ENCODE measurements at places on chromosomes 7 and 10.

- no peak for DNase-seq
These were observed 121.2 kb upstream of the ADARB2 start for GRCh38 chr10:1858547-1858946.

GRCh38 chr10:130453036-130453720 is 317.0 kb downstream of the GLRX3 start:
- DNase-seq: no peak

GRCh38 chr7:91847876-91848588 is 32.5 kb downstream of the MTERF1 start:
- no peak for DNase-seq

DNA sequence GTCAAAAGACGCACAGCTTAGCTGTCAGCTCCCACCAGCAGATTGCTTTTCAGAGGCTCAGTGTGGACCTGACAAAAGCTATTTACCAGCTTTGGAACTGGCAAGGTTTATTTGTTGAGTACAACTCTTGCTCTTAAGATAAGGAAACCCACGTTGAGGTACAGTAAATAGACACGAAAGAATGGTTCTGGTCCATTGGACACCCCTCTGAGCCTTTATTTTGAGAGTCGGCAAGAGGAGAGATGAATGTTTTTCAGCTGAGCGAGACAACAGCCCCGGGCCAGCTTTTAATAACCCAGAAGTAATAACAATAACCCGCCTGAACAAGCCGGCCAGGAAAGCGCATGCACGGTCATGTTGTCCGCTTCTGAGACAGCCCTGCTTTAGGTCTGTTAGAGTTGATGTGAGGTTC is 49.0 kb downstream of the WNT2 start:
- DNase-seq: no peak

DNA sequence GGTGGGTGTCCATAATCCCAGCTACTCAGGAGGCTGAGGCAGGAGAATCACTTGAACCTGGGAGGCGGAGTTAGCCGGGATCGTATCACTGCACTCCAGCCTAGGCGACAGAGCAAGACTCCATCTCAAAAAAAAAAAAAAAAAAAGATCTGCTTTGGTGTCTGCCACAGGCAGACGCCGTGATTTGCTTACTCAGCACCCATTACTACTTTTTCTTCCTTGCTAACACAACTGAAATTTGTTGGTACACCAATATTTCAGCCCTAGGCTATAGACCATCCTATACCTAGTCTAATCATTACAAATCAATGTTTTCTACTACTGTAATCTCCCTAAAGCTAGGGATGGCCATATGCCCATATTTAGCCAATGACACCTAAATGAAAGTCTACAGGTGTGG is 53.5 kb upstream of the PARD3 start:
- DNase-seq: no peak

GRCh38 chr7:15495170-15495569 is 66.6 kb downstream of the AGMO start:
- no peak for DNase-seq

GRCh38 chr10:101614663-101615524 is 26.8 kb downstream of the DPCD start:
- DNase-seq: no peak

- DNase-seq: no peak
These were observed 90.6 kb downstream of the ARID5B start for GRCh38 chr10:61992059-61992460.

DNA sequence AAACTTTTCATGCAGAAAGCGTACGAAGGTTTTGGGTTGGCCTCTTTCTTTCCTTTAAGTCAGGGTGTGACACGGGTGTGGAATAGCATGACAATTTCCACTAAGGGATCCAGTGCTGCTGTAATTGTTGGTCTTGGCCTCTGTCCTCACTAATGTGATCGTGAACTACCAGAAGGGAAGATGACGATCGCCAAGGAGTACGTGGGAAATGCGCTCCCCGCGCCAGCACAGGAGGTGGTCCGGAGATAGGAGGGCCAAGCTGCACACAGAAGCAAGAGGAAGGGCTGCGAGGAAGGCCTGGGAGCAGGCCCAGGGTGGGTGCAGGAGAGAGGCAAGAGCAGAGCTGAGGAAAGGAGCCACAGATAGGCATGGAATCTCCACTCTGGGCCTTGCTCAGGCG is 79.7 kb upstream of the PODXL start:
- no peak for DNase-seq

DNA sequence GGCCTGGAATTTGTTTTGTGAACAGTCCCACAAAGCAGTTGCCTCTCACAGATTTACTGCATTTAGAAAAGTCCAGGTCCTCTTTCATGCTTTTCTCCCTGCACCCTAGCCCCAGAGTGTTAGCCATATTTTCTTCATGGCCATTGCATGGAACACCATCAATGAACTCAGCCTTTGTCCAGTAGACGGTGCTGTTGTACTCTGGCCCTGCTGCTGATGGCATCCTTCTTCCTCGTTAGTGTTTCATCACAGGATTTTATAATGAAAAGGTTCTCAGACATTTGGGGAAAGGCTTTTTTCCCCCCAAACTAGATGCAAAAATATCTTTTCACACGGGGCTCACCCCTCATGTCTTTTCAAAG is 93.0 kb upstream of the SLC25A13 start:
- DNase-seq: peak; percentile 63

GRCh38 chr10:5076615-5077014 is 17.6 kb upstream of the AKR1C3 start:
- no peak for DNase-seq

- DNase-seq: no peak
These were observed 171.5 kb upstream of the ADCY1 start for GRCh38 chr7:45402480-45403218.

DNA sequence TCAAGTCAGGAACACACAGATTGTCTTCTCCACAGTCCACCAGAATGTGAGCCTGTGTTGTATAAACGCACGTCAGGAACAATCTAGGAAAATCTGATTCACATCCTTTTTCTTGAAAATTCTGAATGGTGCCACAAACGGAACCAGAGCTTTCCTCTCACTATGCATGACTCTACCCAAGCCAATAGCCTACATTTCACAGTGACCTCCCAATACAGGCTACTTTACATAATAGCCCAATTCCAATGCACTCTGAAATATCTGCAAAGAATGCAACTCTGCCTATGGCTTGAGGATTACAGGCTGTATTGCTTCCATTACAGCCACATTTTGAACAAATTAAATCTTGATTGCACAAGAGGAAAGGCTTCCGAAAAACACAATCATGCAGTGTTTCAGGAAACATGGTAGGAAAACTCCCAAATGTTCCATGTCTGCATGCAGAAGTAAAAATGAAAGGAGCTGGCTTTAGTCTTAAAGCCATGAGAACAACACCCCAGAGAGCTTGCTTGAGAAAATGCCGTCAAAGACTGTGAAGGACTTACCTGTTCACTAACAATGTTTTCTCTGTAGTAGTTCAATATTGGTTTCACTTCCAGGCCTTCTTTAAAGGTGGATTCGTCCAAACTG is 113.9 kb downstream of the ITGA8 start:
- no peak for DNase-seq

- DNase-seq: no peak
These were observed 161.1 kb downstream of the PRKAG2 start for GRCh38 chr7:151715666-151716315.

GRCh38 chr10:95273393-95274312 is 17.1 kb downstream of the PDLIM1 start:
- no peak for DNase-seq

GRCh38 chr10:93762979-93763391 is 5.2 kb downstream of the LGI1 start:
- DNase-seq: no peak

DNA sequence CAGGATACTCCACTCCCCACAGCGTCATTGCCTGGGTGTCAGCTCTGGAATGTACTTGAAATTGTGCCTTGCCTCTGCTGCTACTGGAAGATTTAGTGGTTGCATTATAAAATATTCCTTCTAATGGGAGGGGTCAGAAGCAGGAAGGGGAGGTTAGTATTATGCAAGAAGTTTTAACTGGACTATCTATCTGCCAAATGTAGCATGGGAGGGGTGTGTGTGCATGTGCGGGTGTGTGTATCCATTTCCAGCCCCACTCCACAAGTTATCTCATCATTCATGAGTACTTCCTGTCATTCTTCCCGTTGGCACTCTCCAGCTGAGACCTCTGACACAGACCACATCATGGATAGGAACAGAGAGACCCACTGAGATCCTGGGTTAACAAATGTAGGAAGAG is 13.4 kb downstream of the MBL2 start:
- DNase-seq: no peak

DNA sequence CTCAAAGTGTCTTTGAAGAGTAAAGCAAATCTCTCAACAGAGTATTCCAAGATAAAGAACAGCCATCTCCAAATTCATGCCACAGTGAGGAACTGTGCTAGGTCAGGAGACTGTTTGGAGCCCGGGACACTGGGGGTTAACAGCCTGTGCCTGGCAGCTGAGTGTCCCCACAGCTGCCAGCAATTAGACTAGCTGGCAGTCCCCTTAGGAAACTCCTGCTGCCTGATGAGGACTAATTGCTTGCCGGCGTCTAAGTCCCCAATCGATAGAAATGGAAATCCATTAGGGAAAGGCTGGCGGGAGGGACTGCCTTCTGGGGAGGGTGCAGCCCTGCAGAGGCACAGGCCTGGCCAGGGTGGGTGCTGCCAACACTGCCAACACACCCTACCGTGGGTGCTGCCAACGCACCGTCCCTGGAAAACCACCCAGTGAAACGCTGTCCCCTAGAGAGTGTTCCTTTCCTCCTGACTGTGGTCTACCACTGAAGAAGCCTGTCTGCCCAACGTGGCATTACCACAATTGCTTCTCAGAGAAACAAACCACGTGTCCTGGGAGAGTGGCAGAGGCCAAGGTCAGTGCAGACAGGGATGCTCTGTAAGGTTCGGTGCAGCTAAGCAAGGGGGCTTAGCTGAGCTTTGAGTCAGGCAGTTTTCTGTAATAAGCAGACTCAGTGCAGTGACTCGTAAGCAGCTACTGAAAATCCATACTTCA is 60.8 kb downstream of the XRCC2 start:
- peak; percentile 47 for DNase-seq

GRCh38 chr10:28355376-28355775 is 52.5 kb upstream of the MPP7 start:
- no peak for DNase-seq

DNA sequence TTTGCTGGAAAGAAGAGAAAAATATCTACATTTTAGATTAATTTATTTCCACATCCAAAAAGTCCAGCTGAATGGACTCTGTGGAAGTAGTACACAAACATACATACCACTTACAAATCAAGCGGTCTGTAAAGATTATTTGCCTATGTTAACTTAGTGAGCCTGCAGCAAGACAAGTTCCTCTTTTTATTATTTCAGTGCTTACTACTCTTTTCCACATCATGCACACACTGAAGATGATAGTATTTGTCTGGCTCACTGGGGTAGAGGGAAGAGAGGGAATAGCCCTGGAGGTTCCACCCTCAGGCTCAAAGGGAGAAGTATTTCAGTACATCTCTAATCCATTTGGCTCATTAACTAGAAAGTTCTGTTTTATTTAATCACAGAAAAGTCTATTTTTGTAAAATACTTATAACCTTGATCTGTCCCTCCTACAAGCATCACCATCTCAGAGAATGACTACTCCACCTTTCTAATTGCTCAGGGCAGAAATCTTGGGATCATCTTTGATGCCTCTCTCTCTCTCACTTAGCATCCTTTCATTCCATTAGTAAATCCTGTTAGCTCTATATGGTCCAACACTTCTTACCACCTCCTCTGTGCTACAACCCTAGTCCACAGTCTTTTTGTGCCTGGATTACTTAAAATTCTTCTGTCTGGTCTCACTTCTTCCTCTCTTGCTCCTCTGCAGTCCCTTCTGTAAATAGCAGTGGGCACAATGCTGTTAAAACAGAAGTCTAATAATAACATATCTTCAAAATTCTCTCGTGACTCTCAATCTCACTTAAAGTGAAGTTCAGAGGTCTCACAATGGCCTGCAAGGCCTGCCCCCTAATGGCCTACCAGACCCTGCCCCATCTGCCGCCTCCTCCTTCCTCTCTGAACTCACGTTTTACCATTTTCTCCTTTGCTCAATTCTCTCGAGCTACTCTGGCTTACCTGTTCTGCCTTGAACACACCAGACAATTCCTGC is 64.3 kb upstream of the CCDC6 start:
- no peak for DNase-seq
